NB4 (cell line): ENCODE measurements at places on chromosomes 5 and 9.
A peak's percentile ranks its signal among the peaks of the same experiment; 100 is the strongest.

DNA sequence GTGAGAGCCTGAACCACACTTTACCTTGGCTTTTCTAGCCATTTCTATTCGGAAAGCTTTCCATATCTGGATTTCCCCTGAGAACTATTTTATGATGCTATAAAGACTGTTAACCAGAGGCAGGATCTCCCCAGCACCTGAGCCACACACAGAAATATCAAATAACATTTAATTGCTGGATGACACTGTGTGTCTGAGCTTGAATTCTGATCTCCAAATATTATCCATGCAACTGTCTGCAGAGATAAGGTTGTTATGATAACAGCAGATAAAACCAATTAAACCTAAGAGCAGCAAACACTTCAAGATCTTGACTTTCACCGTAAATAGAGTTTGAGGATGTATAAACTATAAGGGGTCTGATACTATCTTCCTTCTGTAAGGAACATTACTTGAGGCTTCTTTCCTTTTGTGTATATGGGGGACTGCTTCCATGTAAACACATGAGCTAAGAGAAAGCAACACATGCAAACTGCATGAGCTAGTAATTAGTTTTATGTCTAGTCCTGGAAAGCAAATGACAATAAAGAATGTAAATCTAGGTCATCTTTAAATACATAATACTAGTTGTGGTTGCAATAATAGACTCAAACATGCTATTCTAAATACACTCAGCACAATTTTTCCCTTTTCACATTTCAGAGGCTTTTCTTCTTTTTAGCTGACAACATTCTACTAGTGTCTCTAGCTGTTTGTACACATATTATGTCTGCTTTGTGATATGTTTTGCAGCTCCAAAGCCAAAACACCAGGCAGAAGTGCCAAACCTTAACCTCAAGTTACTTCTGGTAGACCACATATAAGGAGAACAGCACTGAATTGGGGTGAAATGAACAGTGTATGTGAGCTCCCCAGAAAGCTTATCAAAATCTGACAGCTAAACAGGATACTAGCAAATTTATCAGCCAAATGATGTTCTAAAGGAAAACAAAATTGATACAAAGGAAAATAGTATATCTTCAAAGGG is 136.5 kb downstream of the EFNA5 start:
- no peak for DNase-seq

DNA sequence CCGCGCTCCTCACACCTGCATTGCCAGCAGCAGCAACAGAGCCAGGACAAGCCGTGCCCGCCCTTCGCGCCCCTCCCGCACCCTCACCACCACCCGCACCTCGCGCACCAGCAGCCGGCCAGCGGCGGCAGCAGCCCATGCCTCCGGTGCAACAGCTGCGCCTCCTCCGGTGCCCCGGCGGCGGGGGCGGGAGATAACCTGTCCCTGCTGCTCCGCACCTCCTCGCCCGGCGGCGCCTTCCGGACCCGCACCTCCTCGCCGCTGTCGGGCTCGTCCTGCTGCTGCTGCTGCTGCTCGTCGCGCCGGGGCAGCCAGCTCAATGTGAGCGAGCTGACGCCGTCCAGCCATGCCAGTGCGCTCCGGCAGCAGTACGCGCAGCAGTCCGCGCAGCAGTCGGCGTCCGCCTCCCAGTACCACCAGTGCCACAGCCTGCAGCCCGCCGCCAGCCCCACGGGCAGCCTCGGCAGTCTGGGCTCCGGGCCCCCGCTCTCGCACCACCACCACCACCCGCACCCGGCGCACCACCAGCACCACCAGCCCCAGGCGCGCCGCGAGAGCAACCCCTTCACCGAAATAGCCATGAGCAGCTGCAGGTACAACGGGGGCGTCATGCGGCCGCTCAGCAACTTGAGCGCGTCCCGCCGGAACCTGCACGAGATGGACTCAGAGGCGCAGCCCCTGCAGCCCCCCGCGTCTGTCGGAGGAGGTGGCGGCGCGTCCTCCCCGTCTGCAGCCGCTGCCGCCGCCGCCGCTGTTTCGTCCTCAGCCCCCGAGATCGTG is 517 bp downstream of the KCNN2 start:
- DNase-seq = no peak

DNA sequence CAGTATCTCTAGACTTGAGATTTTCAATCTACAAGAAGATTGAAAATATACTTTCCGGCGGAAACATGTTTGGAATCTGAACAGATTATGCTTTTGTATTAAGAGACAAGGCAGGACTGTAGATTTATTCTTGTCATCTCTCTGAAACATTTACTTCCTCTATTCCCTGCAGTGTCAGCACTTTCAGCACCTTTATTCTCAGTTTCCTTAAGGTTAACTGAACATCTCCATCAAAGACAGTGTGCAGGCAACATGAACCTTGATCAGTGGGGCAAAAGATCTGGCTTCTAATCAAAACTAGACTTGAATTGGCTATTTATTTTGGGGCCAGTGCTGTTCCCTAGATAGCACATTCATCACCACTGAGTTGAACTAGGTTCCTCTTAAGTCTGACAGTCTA is 129.9 kb upstream of the HCN1 start:
- DNase-seq = no peak

GRCh38 chr9:93682155-93682968 is 106.0 kb downstream of the PHF2 start:
- DNase-seq = peak; percentile 67

- DNase-seq = no peak
Observed at GRCh38 chr9:110444911-110445310, 107.2 kb upstream of the TXNDC8 start.

DNA sequence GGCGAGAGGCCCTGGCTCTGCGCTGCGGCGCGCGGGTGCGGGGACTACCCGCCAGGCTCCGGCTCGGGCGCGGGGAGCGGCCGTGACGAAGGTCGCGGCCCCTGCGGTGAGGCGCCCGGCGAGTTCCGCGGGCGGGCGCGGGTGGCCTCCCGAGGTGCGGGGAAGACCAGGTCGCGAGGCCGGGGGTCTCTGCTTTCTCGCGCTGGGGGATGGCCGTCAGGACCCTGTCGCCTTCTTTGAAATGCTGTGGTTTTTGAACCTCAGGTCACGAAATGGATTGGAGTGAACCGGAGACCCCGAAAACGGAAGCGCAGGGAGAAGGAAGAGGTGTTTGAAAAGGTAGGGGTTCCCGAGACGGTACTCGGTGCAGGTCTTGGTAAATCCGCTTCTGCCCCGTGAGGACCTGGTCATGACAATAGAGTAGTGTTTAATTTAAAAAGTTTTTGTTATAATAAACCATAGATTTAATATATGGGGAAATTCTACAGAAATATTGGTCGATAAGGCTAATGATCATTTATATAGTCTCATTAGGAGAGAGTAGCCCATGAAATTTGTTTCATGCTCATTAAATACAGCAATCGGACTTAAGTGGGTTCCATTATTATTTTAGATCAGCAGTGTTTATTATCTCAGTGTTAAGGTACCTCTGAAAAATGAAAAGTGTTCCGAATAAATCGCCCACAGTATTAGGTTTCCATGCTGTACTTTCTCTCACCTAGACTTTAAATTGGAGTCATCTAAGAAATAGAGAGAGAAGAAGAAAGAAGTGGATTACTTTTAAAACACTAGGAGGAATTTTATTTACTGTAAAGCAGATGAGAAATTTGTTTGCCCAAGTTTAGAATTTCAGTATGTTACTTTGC is 279.0 kb downstream of the AOPEP start:
- no peak for DNase-seq

GRCh38 chr9:127448112-127448805 is 2.9 kb downstream of the RPL12 start:
- peak; percentile 17 for DNase-seq

- no peak for DNase-seq
Observed at GRCh38 chr5:167147879-167148278, 1143.6 kb upstream of the WWC1 start.

DNA sequence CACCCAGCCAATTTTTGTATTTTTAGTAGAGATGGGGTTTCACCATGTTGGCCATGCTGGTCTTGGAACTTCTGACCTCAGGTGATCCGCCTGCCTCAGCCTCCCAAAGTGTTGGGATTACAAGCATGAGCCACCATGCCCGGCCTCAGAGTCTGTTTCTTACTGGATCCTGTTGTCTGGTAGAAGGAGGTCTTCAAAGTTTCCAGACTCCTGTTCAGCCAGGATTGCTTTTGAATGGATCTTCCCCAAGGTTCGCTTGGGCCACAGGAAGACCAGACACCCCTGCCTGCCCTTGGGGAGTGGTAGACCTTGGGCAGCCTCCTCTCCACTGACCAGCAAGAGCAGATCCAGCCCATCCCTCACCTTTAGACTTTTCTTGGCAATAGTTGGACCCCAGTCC is 7.6 kb upstream of the LCN2 start:
- DNase-seq = no peak

DNA sequence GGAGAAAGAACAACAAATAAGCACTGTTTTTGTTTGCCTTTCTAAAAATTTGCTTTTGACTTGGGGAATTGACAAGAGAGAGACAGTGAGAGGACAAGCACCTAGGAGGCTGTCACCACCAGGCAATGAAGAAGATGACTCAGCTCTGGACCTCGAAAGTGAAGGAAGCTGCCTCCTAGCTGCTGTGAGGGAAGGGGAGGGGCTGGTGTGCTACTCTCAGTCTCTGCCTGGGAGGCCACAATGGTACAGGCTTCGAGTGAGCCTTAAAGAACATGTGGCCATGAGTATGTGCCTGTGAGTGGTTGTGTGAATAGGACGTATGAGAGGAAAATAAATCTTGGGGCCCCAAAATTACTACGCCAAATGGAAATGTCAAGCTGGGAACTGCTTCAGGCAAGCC is 7.1 kb upstream of the PLK2 start:
- peak; percentile 70 for DNase-seq

GRCh38 chr9:109584205-109584604 is 86.1 kb upstream of the PTPN3 start:
- no peak for DNase-seq

GRCh38 chr5:32474209-32474854 is 29.8 kb upstream of the ZFR start:
- no peak for DNase-seq

- no peak for DNase-seq
Observed at GRCh38 chr5:103573411-103573810, 10.8 kb upstream of the NUDT12 start.

GRCh38 chr9:135970128-135970815 is 9.1 kb upstream of the UBAC1 start:
- no peak for DNase-seq

DNA sequence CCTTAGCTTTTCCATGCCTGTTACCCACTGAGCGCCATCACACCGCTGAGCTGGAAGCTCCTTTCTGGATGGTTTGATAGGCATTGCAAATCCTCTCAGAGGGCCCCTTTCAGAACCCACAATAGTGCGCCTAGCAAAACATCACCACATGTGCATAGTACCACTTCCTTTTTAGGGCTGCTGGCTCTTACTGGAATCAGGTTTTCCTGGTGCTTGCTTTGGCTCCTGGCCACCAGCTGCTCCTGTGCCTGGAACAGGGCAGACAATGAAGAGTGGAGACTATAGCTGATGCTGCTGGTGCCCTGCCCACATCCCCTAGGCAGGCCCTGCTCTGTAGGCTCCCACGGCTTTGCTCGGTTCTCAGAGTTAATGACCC is 163.6 kb upstream of the SEMA6A start:
- DNase-seq = no peak

- no peak for DNase-seq
Observed at GRCh38 chr5:143084407-143084806, 314.2 kb downstream of the ARHGAP26 start.

- DNase-seq = no peak
Observed at GRCh38 chr5:2375757-2376250, 375.7 kb downstream of the IRX2 start.

- DNase-seq = no peak
Observed at GRCh38 chr9:36704148-36704547, 131.5 kb downstream of the MELK start.

DNA sequence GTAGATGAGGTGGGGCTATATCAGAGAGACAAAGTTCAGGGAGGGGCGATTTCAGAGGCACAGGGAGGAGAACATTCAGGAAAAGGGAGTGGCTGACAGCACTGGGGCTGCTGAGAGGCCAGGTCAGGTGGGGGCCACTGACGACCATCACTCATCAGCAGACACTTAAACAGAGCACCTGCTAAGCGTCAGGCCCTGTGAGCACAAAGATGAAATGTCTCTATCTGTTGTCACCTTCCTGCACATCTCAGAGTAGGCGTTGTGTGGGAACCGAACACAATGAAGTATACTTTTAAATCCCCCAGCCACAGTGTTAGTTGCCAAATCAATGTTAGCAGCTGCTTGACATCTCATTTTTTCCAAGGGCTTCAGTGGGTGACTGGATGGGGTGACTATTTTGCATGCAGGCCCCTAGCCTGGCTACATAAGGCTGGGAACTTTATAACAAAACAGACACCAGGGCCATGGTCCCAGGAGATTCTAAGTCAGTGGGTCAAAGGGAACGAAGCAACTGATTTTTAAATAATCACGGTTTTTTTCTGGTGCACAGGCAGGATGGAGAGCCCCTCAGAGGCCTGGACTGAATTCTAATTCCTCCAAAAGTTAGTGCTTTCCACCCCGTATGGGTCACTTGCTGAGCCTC is 31.1 kb upstream of the ANKRD18A start:
- no peak for DNase-seq

GRCh38 chr5:142857405-142857804 is 87.2 kb downstream of the ARHGAP26 start:
- no peak for DNase-seq
